ENCODE measurements at places on chromosomes 2 and 18.

- no peak for DNase-seq
These were observed 447.2 kb upstream of the SPHKAP start for GRCh38 chr2:228628682-228629081.

DNA sequence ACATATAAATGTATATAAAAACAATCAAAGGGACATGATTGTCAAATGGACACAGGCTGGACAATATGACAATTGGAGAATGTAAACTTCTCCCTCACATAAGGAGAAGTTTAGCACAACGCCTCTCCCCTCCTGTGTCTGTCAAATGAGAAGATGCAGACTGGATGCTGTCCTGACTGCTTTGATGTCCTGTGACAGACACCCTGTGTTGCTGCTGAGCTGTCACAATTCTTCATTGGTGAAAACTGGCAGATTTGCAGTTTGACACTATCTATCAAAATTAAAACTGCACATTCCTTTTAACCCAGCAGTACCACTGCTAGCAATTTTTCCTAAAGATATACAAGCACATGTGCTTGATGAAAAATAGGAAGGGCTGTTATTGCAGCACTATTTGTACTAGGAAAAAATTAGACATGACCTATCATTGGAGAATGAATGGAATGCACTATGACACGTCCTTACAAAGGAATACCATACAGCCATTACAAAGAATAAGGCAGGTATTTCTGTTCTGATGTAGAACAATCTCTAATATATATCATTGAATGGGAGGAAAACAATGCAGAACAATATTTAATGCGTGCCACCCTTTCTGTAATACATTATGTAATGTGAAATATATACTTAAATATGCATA is 12.4 kb downstream of the DPYSL5 start:
- DNase-seq, result no peak

- no peak for DNase-seq
These were observed 68.6 kb downstream of the CCDC138 start for GRCh38 chr2:108855194-108855593.

- DNase-seq, result no peak
These were observed 262.7 kb upstream of the SPOPL start for GRCh38 chr2:138238908-138239307.

GRCh38 chr18:55387139-55387984 is 200.6 kb downstream of the TCF4 start:
- no peak for DNase-seq

DNA sequence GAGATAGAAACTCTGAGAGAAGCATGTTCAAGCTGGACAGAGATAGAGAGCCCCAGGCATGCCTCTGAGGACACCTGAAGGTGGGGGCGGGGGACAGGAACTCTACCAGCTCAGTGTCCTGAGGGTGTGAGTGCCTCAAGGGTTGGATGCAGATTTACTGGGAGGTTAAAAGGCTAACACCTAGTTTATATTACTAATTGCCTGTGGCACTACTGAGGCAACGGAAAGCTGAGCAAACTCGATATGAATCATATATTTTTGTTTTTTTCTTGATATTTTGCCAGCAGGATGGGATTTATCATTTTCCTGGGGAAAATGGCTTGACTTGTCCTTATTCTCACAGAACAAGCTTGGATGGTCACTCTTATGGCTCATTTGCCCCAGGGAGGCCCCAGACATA is 319.5 kb downstream of the ALK start:
- peak; percentile 28 for DNase-seq

DNA sequence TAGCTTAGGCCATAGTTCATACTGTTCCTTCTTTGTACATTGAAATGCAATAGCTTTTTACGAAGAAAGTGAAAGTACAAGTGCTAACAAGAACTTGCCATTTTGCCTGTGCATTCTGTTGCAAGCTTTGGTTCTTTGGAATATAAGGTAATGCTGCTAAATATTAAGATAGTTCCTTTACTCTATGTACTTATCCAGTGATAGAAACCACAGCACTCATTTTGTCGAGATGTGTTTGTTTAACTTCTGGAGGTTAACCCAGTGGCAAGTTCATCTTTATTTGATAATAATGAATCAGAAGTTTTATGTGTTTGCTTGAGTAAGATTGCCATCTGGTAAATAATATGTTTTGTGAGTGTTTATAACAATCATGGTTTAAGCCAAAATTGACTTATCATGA is 373.1 kb upstream of the FANCL start:
- no peak for DNase-seq

- DNase-seq, result no peak
These were observed 15.6 kb upstream of the FHOD3 start for GRCh38 chr18:36281936-36282335.

GRCh38 chr18:75083761-75084160 is 125.2 kb downstream of the PTGR3 start:
- no peak for DNase-seq

GRCh38 chr2:59622599-59623308 is 930.7 kb downstream of the BCL11A start:
- no peak for DNase-seq

DNA sequence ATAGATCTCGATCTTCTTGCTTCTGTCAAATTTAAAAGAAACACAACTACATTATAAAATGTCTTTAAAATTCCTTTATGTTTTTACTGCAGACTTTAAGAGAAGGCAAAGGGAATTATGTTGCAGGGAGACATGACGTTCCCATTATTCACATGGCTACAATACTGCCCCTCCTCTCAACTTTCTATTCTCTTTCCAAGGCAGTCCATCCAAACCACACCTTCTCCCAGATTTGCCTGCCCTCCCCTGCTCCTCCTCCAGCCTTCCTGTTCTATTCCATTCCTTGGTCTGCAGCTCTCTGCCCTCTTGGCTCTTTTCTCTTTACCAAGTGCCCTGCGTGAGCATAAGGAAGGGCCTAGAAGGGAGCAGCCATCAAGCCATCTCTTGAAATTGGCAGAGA is 61.3 kb downstream of the NABP1 start:
- DNase-seq, result no peak

DNA sequence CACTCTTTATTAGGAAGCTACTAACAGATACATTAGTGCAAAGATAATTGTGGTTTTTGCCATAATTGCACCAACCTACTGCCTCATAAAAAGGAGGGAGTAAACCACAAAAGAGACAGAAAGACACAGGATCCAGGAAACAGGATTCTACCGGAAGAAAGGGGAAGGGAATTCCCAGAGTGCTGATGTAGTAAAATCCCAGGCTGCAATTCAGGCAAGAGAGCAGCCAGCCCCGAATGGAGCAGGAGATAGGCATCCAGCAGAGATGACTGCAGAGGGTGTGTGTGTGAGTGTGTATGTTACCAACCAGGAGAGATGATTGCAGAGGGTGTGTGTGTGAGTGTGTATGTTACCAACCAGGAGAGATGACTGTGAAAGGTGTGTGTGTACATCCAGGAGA is 84.4 kb downstream of the KCNS3 start:
- DNase-seq, result no peak

- DNase-seq, result no peak
These were observed 1.9 kb upstream of the NMUR1 start for GRCh38 chr2:231531883-231532755.

DNA sequence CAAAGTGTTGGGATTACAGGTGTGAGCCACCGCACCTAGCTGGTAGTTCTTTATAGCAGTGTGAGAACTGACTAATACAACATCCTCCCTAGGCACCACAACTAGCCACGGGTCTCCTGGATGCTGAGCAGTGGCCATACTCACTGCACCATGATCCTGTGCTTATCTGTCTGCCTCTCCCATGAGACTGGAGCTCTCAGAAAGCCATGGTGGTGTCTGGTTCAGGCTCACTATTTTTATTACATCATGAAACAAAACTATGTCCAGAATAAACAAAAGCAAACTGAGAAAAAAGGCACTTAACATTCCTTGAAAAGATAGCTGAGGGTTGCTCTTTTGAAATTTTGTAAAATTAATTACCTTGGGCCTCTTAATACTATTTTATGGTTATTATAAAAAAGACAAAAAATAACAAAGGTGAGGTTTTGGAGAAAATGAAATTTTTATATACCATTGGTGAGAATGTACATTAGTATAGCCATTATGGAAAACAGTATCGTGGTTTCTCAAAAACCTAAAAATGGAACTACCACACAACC is 90.7 kb upstream of the TFCP2L1 start:
- no peak for DNase-seq

- no peak for DNase-seq
These were observed 11.3 kb downstream of the CMPK2 start for GRCh38 chr2:6854416-6854815.

- no peak for DNase-seq
These were observed 296 bp downstream of the TTC21B start for GRCh38 chr2:165953306-165953654.

DNA sequence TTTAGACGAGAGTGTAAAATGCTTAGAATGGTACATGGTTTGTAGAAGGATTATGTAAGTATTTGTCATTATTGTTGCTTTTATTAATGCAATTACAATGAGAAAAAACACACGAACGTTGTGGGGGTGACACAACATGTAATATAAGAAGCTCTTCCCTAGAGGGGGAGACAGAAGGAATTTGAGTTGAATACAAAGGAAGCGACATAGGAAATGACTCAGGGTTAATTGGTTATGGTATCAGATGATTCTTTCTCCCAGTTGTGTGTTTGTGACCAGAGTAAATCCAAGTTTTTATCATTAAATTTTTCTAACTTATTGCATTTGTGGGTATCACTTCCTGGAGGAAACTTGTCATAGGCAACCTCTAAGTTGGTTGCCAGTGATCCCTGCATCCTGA is 625.6 kb upstream of the CDH2 start:
- no peak for DNase-seq

DNA sequence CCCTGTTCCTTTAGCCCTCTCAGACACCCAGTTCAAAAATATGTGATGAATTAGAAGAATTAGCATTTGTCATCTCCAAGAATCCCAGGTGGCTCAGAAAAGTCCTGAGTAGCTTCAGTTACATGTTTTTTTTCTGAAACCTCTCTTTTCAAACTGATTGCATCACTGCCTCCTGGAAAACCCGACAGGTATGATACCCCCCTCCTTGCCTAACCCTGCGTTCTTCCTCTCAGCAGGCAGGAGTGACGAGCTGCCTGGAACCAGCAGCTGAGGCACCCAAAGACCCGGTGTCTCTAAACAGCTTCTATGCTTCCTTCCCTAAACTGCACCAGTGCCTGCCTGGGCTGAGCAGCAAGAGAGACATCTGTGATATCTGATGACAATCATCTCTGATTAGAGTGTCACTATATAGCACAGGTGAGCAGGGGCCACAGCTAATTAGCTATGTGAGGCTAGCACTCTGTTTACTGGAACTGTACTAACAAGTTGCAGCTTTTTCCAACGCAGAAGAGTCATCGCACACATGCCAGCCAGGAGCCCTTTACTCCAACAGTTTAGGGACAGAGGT is 376.4 kb upstream of the ATP5MC3 start:
- no peak for DNase-seq

GRCh38 chr18:63969942-63970808 is at the start of gene SERPINB8:
TSS of gene SERPINB8 (plus strand) at chr18:63970081. CDS start at chr18:63978309, 8,228 bp downstream.
- DNase-seq, result no peak

- DNase-seq, result no peak
These were observed 289.8 kb downstream of the ALPK2 start for GRCh38 chr18:58338961-58339592.

All from keratinocyte (primary cell).